Caki2 (cell line): ENCODE measurements at places on chromosomes 4 and X. TPM values are rescaled to one million over a fixed set of nuclear protein-coding genes. Genes with fewer than 3 reads are reported as not detected.
A peak's percentile ranks its signal among the peaks of the same experiment; 100 is the strongest.

The ARL9 gene
- total RNA-seq = not detected in 2 replicates

GRCh38 chrX:136684120-136684519 is 36.2 kb downstream of the CD40LG start:
- peak; percentile 68 for DNase-seq

DNA sequence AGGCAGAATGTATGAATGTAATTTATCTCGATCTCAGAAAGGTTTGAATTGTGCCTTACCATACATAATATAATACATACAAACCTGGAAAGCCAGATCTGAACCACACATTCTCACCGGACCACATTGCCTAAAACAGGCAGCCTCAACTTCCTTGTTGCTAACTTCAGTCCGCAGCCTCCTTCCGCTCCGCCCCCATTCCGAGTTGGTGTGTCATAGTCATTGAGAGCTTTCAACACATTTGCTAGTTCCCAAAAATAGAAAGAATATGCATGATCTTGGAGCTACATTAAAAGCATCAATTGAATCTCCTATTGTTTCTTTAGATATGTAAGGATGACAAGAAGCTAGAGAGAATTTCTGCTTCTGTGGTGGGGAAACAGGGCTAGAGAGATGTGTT is 127.2 kb downstream of the ARHGEF9 start:
- DNase-seq = no peak

The KCTD8 gene
- not detected in 2 replicates for total RNA-seq

DNA sequence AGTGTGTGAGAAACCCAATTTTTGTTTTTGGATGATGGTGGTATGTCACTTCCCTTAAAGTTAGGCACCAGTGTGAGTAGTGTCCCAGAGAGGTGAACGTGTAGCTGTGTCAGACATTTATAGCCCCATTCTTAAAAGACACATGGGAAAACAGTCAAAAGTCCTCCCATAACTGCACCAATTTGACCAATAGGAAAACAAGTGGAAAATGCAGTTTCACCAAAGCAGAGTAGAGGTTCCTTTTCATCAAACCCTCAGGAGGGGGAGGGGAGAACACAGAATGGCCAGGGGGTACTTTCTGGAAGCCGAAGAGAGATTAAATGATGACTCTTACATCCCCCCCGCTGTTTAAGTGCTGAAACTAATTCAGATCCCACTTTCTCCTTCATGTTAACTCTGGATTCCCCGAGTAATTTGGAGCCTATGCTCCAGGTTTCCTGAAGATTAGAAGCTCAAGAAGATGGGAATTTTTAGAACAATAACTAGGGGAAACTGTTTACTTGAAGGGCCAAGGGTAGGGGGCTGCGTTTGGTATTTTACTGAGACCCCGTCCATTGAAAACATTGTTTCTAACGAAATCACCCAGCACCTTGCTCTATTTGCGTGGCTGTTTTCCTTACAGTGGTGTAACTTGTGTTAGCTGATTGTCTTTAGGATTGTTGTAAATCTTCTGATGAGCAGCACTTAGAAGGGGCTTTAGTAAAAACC is 2.1 kb upstream of the LEF1 start:
- DNase-seq = peak; percentile 6
